ENCODE measurements at places on chromosomes 1 and 21.
A peak's percentile ranks its signal among the peaks of the same experiment; 100 is the strongest.

DNA sequence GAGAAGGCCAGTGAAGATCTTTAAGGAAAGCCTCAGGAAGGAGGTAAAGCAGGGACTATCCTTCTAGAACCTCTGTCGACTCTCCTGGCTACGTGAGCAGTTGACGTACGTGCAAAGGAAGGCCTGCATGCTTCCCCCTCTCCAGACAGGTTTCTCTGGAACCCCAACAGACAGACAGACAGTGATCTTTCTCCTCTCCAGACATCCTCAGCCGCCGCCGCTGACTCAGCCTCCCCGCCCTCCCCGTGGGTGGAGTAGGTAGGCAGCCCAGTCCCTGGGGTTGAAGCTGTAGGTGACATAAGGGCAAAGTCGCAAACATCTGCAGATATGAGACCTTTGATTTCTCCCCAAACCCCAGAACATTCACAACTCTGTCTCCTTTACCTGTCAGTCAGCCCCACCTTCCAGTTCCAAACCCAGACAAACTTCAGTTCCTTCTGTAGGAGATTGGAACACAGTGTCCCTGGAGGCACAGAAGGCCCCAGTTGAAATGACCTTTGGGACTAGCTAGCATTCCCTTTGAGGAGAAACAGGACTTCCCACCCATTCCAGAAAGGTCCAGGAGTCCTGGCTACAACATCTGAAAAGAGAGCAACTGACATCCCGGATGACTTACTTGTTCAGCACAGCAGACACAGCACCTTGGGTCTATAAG lies 146.0 kb upstream of the JUN start:
- DNase-seq = peak; percentile 20

- no peak for DNase-seq
Observed at GRCh38 chr1:63524201-63524600, 876 bp downstream of the EFCAB7 start.

DNA sequence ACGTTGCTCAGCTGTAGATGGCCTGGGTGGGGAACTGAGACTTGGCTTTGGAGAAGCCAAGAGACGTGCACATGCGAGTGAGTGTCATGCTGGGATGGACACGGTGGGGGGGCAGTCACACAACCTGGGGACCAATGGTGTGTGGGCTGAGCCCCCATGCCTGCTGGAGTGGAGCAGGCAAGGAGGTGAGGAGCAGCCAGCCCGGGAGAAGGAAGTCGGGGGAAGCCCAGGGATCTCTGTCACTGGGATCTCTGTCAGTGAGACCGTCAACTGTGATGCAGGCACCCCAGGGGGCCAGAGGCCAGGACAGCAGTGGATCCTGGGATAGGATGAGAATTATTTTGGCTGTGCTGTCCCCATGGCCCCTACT lies 11.0 kb upstream of the ZNF669 start:
- no peak for DNase-seq

- no peak for DNase-seq
Observed at GRCh38 chr1:74650561-74650960, 23.0 kb downstream of the ERICH3 start.

DNA sequence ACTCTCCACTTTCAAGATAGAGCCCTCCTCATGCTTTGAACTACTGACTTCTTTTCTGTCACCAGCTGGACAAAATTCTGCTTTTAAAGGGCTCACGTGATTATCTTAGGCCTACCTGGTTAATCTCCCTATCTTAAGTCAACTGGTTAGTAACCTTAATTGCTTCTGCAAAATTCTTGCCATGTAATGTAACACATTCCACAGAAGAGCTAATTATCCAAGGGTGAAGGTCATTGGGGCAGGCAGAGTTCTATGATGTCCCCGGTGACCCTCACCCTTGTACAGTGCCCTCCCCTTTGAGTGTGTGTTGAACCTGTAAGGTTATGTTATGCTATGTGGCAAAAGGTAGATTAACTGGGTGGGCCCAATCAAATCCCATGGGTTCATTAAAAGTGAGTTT lies 25.2 kb upstream of the FOXE3 start:
- no peak for DNase-seq

GRCh38 chr1:110464340-110464739 lies 13.4 kb downstream of the PROK1 start:
- DNase-seq = no peak

DNA sequence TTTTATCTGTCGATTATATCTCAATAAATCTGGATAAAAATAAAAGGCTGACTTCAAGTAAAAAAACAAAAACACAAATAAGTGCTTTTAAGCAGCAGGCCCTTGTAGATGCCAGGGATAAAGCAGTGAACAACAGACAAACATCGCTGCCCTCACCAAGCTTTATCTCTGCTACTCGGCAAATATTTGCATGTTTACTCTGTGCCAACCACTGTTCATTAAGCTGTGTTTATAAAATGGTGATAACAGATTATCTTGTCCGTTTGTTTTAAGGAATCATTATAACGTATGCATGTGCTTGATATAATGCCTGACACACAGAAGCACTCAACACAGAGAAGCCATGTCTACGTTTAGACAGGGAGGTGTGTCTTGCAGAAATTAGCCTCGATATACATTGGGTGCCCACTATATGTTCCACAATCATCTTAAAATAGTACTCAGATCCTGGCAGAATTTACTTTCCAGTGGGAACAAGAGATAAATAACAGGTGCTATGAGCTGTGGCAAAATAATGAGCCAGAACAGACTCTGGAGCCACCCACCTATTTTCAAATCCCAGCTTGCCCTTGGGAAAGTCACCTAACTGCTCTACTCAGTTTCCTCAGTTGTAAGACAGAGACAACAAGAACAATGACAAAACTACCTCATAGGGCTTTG lies 47.2 kb downstream of the TRIT1 start:
- no peak for DNase-seq

DNA sequence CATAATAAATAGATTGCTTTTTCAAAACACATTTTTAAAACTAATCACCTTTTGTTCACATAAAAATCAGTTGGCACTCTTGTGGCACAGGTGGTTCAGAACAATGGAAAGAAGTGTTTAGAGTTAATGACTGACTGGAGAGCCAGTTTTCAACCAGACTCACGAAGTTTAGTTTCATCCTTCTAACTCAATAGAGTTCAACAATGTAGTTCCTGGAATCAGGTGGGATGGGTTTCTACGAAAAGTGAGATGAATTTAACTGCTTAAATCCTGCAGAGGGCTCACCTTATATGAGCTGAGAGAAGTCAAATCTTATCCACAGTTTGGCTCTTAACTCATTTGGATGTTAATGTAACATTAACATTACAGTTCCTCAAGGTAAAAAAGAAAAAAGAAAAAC lies 116.5 kb downstream of the SMYD2 start:
- no peak for DNase-seq

DNA sequence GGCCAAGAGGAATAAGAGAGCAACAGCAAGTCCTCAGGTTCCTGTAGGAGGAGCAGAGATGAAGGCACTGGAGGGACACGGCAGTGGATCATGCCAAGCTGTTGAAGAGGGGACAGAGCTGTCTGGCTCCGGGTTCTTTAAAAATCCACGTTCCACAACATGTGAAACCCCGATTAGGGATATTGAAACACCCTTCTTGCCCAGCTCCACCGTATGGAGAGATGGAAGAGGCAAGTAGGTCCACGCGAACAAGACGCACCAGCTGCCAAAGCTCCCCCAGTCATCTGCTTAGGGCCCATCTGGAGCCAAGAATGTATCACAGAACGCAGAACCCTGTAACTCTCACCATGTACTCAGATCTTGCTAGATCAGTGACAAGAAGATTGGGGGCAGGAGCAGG lies 3.9 kb downstream of the C1orf198 start:
- no peak for DNase-seq

GRCh38 chr1:192559115-192560006 lies 16.2 kb upstream of the RGS1 start:
- DNase-seq = no peak

DNA sequence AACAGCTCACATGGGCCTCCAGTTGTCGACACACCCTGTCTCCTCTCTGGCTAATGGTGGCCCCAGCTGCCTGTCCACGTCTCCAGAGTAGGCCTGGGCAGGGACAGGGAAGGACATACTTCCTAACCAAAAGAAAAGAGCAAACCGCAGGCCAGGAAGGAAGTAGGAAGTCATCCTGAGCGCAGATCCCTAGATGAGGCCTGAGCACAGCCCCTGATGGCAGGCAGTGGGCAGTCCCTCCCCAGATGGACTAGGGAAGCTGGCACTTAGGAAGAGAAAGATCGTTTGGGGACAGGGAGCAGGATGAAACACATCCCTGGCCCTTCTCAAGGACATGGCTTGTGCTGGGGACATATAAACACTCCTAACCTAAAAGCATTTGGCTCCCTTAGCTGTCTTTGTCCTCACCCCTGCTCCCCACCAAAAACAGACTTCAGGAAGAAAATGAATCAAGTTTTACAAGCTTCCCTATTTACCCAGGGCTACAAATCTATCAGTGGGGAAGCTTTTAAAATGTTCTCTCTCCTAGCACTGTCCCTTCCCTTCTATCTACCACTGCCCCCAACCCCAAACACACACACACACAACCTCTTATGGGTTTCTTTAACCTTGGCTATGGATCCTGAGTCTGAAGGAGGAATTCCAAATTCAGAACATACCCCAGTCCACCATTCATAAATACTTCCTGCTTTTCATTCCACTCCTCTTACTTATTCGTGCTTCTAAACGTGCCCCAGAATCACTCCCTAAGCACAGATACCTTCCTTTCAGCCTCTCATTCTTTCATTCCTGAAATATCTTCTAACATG lies 21.1 kb downstream of the SSBP3 start:
- DNase-seq = no peak

- DNase-seq = no peak
Observed at GRCh38 chr1:41340655-41341364, 20.4 kb upstream of the FOXO6 start.

DNA sequence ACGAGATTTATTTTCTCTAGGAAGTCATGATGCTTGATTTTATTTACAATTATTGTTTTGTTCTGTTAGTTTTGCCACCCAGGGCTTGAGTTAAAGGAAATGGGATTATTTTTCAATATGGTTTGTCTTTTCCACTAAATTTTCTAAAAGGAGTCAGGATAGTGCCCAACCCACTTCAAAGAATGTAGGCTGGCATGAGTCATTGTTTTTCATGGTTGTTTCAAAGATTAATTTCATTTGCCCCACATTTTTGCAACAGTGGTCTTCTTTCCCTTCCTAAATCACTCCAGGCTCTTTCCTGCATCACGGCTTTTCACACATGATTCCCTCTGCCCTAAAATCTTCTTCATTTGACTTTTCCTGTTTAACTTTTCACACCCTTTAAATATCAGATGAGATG lies 2.5 kb downstream of the SLAMF6 start:
- no peak for DNase-seq

GRCh38 chr1:33123266-33123665 lies 42.3 kb downstream of the AZIN2 start:
- no peak for DNase-seq

DNA sequence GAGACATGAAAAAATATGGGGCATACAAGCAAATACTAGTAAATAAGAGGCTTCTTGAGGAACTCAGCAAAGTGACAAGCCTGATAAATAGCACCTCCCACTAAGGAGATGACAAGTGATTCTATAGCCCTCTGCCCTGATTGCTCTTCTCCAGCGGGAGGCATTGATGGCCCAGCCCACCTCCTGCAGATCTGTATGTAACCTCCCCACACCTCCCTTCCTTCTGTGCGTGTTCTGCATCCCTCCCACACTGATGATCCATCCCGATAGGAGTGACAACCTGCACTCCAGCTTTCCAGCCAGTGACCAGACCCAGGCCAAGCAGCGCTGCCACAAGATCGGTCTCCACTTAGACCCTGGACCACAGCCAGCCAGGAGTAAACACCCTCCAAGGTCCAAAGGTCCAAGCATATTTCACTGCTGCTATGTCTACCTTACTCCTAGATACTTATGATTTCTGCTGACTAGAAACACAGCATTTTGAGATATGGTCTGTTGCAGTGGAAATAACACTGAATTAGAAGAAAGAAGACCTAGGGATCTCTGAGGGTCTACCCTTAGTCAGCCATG lies 176.1 kb downstream of the BRINP2 start:
- no peak for DNase-seq

DNA sequence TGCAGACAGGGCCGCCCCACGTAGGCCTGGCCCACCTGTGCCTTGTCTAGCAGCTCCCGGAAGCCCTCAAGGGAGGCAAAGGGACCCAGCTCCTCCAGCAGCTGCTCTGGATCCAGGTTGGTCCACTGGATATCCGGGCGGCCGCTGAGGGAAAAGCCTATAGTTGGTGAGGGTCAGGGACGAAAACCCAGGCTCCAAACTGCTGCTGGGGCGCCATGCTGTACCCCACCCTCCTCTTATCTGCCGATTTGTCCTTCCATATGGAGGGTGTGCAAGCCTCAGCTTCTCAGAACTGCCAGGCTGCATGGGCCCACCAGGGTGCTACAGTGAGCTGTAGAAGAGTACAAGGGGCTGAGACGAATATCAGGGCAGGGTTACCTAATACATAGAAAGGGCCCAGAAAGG lies 12.2 kb downstream of the PTCH2 start:
- no peak for DNase-seq

- no peak for DNase-seq
Observed at GRCh38 chr1:17377325-17377953, 5.4 kb downstream of the PADI6 start.

DNA sequence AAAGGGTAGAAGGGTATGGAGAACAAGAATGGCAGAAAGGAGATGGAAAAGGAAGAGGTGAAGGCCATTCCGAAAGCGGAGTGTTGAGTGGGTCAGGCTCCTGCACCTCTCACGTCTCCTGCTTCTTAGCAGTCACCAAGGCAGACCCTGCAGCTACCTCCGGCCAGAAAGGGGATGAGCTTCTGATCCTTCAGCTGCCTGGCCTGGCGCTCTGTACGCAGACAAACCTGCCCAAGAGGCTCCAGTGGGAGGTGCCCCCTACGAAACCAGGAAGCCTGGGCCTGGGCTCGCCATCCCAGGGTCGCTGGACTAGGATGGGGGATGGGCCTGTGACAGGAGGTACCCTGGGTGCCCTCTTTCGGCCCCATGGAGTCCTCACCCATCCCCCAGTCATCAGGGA lies 3.0 kb downstream of the GPR61 start:
- DNase-seq = no peak

GRCh38 chr1:228216371-228217320 lies 8.8 kb downstream of the OBSCN start:
- no peak for DNase-seq

DNA sequence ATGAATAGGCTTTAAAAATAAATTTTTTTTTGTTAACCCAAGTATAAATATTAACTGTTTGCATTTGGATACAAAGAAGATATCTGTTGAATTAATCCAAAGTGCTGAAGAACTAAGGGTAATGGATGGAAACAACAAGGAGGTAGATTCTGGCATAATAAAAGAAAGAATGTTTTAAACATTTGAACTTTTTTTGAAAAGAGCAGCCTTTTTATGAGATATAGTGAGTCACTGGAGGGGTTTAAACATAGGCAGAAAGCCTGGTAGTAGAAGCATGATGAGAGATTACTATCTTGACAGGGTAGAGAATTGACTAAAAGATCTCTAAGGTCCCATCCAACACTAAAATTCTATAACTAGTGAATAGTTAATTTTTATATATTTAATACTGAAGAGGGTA lies 2.7 kb downstream of the MIER1 start:
- DNase-seq = no peak

GRCh38 chr1:92094090-92094489 lies 13.9 kb downstream of the BTBD8 start:
- DNase-seq = no peak

Measured in stimulated activated CD8-positive, alpha-beta memory T cell treated with anti-CD3 and anti-CD28 coated beads, Interleukin-12 subunit alpha, Interleukin-12 subunit beta, amount 100 ng/mL, for 1 hour (primary cell).